ENCODE measurements at places on chromosomes 16 and 17.
A peak's percentile ranks its signal among the peaks of the same experiment; 100 is the strongest.

GRCh38 chr17:57016071-57016763 is 38.3 kb downstream of the SCPEP1 start:
- DNase-seq, result no peak

DNA sequence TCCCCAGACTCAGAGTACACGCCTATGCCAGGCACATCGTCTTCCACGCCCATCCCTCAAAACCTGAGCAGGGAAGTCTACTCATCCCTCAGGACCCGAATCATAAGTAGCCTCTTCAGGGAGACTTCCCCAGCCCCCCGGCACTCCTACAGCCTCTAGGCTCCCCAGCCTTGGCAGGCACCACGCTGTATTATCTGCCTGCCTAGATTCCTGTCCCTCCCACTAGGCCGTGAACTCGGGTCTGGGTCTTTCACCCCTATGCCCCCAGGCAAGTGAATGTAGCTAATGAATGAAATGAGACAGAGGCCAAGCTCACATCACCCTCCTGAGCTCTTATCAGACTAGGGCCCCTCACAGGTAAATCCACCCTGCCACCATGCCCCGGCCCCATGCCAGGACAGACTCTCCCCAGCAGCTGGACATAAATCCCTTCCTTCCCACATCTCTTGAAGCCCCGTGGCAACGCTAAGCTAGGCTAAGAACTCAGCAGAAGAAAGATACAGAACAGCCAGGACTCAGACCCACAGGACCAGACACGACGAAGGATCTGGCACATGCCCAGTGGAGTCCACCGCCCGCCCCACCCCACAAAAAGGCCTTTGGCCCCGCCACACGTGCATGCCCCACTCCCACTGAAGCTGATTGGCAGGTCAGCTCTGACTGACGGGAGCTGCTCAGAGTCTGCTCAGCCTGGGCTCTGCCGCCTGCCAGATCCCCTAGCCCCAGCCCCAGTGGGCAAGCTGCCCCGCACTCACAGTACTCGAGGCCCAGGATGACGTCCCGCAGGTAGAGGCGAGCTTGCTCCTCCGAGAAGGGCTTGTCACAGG is 13.0 kb downstream of the CAMKK1 start:
- no peak for DNase-seq

DNA sequence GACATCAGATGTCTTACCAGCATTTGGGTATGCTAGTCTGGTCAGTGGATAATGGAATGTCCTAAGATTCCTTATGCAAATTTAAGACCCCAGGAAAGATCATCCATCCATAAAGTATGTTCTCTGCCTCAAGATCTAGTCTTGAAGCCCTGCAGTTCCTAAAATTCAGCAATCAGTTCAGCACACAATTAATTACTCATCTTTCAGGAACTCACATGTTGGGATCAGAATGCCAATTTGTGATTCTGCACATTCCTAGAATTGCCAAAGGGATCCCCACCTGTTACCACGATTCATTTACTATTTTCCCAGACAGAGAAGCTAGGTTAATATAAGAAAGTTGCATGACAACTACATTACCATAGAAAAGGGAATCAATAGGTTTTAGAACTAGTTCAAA is 3.2 kb downstream of the OR2C1 start:
- no peak for DNase-seq

DNA sequence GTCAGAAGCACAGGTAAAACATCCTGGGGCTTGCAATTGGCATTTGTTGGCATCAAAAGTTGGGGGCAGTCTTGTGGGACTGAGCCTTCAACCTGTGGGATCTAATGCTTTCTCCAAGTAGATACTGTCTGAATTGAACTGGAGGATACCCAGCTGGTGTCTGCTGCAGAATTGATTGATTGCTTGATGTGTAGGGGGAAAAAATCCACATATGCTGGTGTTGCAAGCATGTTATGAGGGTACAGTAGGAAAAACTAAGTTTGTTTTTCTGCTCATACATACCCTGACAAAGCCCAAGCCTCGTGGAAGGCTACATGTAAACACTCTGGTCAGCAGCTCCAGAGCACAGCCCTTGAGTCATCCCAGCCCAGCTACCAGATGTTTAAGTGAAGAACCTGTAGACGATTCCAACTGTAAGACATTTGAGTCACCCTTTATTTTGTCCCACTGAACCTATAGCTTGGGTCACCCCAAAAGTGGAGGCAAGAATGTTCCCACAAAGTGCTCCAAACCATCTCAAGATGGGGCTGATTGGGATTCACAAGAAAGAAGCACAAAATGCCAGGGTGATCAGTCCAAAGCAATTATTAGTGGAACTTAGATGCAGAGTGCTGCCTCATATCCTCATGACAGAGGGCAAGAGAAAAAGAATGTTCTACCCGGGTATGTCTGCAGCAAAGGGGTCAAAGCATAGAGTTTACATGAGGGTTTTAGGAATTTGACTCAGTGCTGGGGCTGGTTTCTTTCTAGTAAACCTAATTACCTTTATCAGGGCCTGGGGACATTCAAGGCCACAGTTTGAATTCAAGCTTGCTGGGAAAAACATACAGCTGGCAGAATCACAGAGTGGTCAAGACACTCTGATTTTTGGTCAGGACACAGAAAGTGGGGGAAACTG is 9.6 kb upstream of the APPBP2 start:
- peak; percentile 83 for DNase-seq

DNA sequence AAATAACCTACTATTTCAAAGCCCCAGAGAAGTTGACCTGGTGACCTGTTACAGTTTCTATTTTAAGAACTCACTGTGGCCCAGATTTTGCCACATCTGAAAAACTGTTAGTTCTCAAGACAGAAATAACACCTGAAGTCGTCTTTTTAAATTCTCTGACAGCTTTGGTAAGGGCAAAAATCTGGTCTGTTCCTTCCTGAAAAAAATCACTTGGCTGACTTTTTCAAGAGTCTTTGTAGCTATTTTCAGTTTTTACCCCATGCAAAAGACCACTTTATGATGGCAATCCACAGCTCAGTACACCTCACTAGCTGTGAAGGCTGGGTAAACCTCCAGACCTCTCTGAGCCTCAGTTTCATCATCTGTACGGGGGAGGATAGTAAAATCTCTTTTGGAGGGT is 60.7 kb upstream of the SREBF1 start:
- DNase-seq, result no peak

DNA sequence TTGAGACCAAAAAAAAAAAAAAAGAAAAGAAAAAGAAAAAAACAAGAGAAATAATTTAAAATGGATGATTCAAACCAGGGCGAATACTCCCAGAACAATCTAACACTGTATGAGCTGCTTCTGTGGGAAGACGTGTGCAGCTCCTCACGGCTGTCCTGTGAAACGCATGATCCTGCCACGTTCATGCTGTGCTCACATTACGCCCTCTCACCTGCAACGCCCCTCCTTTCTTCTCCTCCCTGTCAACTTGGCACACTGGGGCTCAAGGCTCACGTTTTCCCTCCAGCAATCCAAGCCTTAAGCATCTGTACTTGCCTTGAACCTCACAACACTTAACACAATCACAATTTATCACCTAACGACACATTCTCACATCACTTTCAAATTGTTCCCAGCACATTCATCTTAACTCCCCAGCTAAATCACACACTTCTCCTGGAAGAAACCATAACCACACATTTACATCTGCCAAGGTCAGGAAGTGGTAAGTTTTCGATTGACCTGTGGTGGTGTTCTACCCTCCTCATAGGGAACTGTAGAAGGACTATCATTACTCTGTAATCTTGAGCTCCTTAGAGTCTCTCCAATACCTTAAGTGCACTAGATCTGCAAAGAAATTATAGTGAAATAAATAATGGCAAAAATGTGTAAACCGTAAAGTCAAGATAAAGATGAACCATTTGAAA is 29.1 kb downstream of the MBTPS1 start:
- DNase-seq, result no peak

- peak; percentile 80 for DNase-seq
Measured at GRCh38 chr17:17042851-17043460, 699 bp downstream of the MPRIP start.

GRCh38 chr16:13999071-13999894 is 71.8 kb upstream of the MRTFB start:
- DNase-seq, result no peak

DNA sequence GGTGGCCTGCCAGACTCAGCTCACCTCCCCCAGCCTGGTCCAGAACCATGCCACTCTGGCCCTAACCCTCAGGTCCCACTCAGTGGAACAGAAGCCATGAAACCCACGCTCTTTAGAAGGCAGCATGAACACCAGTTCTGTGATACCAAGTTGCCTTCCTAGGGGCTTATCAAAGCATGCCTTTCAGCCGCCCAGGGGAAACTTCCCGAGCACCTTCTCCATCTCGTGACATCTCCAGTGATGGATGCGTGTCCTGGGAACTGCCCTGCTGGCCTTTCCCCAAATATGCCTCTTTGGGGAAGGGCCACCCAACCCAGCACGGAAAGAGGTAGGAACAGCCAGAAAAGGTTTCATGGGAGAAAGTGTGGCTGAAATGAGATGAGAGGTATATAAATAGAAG is 8.3 kb downstream of the CCDC42 start:
- DNase-seq, result no peak

- DNase-seq, result peak; percentile 45
Measured at GRCh38 chr17:38667099-38667786, 7.5 kb downstream of the EPOP start.

- DNase-seq, result no peak
Measured at GRCh38 chr17:61966191-61966590, 38.4 kb upstream of the INTS2 start.

- no peak for DNase-seq
Measured at GRCh38 chr17:51419476-51419875, 159.1 kb downstream of the UTP18 start.

GRCh38 chr17:76384222-76384986 is at the start of gene SPHK1:
Gene SPHK1, plus strand, starts transcription at chr17:76384609. Its CDS starts 1,036 bp downstream, at chr17:76385645.
- peak; percentile 95 for DNase-seq

DNA sequence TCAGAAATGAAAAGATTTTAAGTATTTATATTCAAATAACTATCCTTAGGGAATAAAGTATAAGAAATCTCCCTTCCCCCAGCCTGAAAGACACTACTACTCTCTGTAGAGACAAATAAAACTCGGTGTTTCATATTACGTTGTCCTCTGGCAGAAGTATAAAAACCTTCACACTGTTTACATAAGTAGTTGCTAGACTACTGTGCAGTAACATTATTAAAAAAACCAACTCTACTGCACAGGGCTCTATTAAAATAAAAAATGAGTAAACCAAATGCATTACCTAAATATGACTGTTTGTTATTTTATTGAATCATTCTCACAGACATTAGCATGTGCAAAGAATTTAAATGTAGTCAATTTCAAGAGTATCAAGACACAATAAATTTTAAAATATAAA is 67.4 kb downstream of the MED13 start:
- peak; percentile 41 for DNase-seq

DNA sequence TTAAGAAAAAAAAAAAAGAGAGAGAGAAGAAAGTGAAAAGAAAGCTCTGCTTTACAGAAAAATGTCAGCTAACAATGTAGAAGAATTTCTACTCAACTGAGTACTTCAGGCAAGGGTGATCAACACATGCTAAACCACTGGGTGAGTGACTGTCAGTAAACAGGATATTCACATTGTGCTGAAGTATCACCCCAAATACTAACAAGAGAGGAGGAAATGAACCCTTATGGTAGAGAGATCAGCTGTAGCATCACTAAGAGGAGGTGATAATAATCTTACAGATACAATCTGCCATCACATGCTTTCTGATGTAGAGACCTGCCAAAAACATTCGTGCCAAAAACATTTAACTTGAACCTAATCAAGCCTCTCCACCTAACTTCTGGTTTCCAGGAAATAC is 30.7 kb upstream of the ICAM2 start:
- DNase-seq, result no peak

GRCh38 chr16:9091867-9092281 is 430 bp downstream of the HAPSTR1 start:
- DNase-seq, result peak; percentile 63

DNA sequence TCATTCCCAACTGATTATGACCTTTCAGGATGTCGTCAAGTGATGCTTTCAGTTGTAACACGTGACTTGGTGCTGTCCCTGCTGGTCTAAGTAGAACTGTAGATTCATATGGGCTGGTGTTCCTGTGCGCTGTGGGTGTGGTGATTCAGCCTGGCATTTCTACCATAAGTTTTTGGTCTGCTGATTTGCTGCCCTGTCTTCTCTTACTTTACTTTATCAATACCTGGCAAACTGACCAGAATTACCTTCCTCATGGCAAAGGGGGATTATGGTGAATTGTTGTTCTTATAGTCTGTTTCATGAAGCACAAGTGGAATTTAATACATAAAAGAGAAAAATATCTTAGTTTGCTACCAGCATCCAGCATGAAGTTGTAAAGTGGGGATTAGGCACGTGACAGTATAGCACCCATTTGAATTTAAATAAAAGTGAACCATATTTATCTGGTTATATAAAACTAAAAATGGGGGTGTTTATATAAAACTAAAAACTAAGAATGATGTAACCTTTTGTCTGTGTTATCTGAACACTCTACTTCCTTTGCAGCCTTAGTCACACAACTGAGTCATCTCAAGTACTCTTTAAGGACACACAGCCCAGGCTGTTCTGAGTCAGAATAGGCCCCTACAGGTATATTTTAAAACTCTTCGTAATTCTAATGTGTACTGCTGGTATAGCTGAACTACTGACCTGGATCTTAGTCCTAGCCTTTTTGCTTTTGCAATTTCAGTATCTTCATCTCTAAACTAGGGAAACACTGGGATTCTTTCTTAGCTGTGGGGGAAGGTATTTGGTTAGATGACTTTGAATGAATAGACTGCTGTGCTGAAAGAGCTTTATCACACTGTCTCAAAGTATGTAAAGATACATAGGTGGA is 28.3 kb downstream of the TTC19 start:
- peak; percentile 84 for DNase-seq

- DNase-seq, result no peak
Measured at GRCh38 chr16:15608398-15609285, 34.3 kb downstream of the MARF1 start.

GRCh38 chr17:76104140-76104895 is 731 bp upstream of the EXOC7 start:
- DNase-seq, result no peak

GRCh38 chr16:30882429-30883310 is 11.2 kb downstream of the BCL7C start:
- DNase-seq, result no peak

GRCh38 chr17:83128306-83129240 is 49.2 kb downstream of the METRNL start:
- no peak for DNase-seq

DNA sequence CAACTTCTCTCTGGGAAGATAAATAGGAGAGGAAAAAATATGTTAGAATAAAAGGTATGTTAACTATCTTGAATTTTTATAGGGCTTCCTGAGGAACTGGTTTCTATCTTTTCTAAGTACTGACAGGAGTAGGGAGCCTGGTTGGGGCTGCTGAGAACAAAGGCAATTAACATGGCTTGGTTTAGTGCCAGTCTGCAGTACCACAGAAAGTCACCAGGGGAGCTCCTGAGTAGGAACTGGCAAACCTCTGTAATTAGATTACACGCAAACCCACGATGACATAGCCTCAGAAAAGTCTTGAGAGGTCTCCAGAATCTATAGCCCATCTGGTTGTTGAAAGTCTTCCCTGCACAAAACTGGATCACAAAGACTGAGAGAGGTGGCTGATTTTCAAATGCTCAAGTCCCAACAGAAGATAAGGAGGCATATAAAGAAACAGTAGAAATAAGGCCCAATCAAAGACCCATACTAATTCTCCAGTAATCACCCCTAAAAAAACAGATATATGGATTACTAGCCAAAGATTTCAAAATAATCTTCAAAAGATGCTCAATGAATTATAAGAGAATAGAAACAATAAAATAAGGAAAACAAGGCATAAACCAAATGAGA is 11.7 kb upstream of the CNTNAP4 start:
- no peak for DNase-seq

GRCh38 chr17:59465949-59466307 is 99.5 kb upstream of the DHX40 start:
- DNase-seq, result no peak
